Caco-2 (cell line): ENCODE measurements at places on chromosomes 2 and 18.

GRCh38 chr2:106030287-106031268 lies 163.5 kb downstream of the UXS1 start:
- peak; percentile 80 for DNase-seq

GRCh38 chr2:14615760-14616159 lies 16.8 kb upstream of the LRATD1 start:
- no peak for DNase-seq

DNA sequence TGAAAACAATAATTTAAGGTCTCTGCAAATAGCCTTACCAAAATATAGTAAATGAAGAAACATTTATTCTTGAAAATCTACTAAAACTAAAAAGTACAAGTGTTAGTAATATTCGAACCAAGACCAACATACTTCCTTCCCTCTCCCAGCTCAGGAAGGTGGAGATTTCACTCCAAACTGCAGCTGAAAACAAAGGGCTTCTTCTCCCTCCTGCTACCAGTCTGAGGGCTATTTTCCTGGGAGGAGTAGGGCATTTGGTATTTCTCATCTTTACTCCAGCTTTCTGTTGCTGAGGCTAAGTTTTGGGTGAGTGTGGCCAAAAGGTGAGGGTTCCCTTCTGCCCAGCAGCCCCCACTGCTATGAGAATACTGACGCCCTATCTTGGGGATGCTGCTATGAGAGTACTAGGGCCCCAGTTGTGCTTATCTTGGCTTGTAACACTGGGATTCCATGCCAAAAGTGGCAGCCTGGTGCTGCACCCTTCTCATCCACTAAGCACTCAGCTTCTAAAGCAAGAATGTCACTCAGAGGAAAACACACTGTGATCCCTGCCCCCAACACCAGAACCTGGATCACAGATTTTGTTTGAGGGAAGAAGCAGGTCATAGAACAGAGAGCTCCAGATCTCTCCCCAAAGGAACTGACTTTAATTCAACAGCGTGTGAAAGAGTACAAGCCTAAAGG lies 130.7 kb upstream of the KLF7 start:
- DNase-seq: no peak

GRCh38 chr2:28465148-28465885 lies 30.5 kb upstream of the PLB1 start:
- peak; percentile 36 for DNase-seq

DNA sequence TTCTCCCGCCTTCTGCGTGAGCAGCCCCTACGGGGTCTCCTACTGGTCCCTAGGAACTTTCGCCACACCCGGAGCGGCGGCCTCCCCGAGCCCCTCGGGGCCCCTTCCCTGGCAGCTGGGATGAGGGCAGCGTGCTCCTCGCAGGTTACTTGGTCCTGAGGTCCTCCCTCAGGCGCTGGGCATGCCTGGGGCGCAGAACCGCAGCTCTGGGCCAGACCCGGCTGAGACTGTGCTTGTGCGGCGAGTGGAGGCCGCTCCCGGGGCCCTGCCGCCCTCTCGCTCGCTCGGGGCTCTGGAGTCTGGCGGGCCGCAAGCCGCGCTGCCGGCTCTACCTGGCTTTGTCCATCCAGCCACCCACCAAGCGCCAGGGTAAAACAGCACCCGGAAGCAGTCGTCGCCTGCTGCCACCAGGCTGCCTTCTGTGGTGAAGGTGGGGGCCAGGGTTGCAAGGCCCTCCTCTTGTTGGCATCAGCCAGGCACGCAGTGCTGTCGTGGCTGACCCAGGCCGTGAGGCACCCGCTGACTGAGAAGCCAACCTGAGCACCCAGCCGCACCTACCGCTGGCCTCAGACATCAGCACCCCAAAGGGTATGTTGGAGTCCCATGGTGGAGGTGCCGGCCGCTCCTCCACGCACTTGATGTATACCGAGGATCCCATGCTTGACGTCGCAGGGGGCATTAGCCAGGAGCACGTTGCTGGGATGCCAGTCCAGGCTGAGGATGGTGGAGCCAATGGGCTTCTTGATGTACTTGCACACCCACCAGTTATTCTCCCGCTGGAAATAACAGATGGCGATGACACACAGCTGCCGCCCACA lies 46.1 kb upstream of the PTH2R start:
- DNase-seq: no peak

GRCh38 chr2:241034490-241035141 lies 36.2 kb downstream of the SNED1 start:
- DNase-seq: no peak
